ENCODE measurements at places on chromosomes 7 and 10.

- no peak for DNase-seq
Observed at GRCh38 chr7:151009327-151010036, 14.8 kb downstream of the ATG9B start.

- no peak for DNase-seq
Observed at GRCh38 chr10:126166797-126167196, 221.5 kb downstream of the ADAM12 start.

GRCh38 chr10:124474514-124475070, 13.0 kb downstream of the LHPP start:
- no peak for DNase-seq

- no peak for DNase-seq
Observed at GRCh38 chr7:129615018-129615417, 3.5 kb downstream of the NRF1 start.

- no peak for DNase-seq
Observed at GRCh38 chr10:131199646-131200045, 111.9 kb downstream of the TCERG1L start.

- DNase-seq: no peak
Observed at GRCh38 chr7:15543256-15543655, 18.6 kb downstream of the AGMO start.

Data from midbrain (tissue), 1 donor.